ENCODE measurements at places on chromosomes 6 and 20.

DNA sequence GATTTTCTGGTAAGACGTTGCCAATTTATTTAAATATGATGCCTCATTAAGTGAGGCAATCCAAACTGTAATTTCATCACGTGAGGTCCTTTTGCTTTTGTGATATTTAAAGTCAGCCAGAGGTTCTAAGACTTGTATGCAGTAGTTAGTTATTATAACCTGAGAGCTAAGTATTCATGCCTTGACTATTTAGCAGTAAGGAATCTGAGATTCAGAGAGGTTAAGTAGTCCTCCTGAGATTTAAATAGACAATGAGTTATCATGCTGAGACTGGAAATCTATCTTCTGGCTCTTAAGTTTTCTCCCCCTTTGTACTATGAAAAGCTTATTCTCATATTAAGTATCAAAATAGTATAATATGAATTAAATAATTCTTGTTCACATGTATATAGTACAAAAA, 158.0 kb downstream of the UTRN start:
- no peak for DNase-seq

DNA sequence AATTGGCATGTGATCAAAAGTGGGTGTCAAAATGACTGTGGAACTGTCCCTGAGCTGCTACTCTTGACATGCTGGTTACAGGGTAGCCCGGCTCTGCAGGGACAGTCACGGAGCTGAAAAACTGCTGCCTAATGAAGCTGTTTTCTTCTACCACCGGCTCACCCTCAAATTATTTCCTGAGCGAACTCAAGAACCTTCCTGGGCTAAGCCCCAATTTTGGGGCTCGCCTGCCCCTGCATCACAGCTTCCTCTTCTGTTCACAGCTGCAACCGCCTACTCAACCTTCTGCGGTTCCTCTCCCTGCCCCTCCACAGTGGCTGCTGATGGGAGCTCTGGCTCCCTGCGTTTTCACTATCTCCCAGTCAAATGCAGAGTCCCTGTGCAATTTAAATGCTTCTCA, 110.8 kb upstream of the MLN start:
- no peak for DNase-seq

GRCh38 chr6:2030682-2031244, 214.6 kb downstream of the GMDS start:
- DNase-seq = no peak

GRCh38 chr6:128655978-128656498, 135.6 kb upstream of the PTPRK start:
- DNase-seq = no peak

GRCh38 chr6:138576313-138576712, 77.0 kb upstream of the NHSL1 start:
- no peak for DNase-seq

DNA sequence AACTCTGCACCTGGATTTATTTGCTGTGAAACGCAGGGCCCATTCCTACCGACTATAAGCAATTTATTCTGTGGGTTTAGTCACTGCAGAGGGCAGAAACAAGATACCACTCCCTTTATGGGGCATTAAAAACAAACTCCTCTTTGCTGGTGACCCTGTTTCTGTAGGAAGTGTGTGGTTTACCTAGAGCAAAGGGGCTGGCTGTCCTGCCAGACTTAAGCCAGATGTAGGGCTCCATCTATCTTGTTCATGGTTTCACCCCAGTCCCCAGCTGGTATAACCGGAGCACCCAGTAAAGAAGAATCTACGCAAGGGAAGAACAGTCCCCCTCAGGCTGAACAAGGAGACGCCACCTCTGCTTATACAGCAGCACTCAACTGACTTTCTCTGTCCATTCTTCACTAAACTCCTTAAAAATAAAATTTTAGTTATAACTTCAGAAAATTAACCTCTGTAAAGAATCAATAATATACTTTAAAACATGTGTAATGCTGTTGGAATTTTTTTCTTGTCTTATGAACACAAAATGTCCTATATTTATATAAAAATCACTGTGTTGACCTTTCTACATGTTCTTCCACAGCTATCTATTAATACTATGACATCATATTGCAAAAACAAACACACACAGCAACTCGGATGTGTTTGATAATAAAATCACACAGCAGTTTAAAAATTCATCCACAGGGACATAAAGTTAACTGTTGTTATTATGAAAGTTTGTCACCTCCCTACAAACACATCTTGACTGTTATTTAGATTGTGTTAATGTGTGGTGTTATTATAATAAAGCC, 126.1 kb upstream of the RPS6KA2 start:
- no peak for DNase-seq

DNA sequence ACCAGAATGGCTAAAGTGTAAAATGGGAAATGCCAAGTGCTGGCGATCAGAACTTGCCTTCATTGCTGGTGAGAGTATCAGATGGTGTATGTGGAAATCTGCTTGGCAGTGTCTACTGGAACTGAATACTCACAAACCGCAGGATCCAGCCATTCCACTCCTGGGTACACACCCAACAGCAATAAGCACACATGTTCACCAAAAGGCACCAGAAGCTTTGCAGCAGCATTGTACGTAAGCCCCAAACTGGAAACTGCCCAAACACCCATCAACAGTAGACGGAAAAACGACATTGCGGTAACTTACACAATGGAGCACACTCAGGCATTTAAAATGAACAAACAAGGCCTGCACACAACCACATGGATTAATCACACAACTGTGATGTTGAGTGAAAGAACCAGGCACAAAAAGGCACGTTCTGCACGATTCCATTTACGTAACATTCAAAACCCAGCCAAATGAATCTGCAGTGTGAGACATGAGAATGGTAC, 37.3 kb upstream of the BPIFA2 start:
- no peak for DNase-seq

GRCh38 chr20:50259705-50260478, 69.3 kb downstream of the CEBPB start:
- no peak for DNase-seq

GRCh38 chr20:40331807-40332560, 357.1 kb downstream of the MAFB start:
- DNase-seq = no peak

- no peak for DNase-seq
Measured at GRCh38 chr6:129309154-129309553, 400.8 kb downstream of the ARHGAP18 start.

DNA sequence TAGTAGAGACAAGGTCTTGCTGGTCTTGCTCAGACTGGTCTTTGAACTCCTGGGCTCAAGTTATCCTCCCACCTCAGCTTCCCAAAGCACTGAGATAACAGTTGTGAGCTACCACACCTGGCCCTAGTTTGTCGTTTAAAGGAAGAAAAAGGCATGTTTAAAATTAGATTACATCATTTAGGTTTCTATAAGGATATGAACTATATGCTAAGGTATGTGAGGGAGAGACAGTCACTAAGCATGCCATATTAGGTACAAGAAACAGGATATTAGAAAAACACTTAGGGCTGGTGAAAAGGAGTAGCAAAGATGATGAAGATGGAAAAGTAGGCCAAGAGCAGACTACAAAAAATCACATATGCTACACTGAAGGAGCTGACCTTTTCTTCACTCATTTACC, 106.4 kb downstream of the ASCC3 start:
- DNase-seq = no peak

DNA sequence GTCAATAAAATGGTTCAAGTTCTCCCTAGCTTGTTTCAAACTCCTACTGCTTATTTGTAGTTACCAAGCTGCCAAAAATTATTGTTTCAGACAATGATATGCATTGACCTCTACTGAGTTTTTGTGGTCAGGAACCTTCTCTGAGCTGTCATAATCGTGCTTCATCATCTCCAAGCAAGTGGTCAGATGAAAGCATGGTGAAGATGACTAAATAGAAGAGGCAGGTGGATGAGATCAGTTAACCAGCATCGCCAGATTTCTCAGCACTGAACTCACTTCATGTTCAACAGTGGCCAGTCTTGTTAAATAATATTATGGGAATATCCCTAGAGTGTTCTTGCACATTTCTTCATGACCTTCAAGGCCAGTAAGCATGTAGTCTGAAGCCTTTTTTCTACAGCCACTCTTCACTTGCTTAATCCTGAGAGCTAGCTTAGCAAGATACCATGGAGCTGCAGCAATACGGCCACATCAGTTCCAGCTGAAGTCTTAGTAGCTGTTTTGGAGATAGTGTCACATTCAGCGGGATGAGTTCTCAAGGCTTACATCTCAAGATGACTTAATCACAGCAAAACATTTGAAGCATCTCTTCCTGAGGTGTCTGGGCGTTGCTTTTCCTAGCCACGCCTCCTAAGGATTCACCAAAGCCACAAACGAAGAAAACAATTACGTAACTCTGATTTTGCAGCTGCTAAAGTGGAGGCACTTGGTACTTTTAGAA, 101.6 kb upstream of the TMEM30A start:
- no peak for DNase-seq

DNA sequence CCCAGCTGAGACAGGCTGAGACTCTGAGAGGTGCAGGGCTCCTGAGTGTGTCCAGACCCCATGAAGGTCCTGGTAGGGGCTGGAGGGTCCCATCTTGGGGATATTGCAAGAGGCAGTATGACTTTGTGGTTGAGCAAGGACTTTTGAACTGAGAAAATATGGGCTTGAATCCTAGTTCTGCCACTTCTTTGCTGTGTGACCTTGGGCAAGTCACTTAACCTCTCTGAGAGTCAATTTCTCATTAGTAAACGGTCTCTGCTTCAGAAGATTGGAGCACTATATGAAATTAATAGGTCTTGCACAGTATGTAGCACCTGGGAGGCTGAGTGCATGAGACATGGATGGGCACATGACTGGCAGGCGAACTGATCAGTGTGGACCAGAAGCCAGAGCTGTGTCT, 42.7 kb downstream of the TFEB start:
- no peak for DNase-seq

- DNase-seq = no peak
Measured at GRCh38 chr20:12057778-12058177, 140.1 kb downstream of the BTBD3 start.

DNA sequence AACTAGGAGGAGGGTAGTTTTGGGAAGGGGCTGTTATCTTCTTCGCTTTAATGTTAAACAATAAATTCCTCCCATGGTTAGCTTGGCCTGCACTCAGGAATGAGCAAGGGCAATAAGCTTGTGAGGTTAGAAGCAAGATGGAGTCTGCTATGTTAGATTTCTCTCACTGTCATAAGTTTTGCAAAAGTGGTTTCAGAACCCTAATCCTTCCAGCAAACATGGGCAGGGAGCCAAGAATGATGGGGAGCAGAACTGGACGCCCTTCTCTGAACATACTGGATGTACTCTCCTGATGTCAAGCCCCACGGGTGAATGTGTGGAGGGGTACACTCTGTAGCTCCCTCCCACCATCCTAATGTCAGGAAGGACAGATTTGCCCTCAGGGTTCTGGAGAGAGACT, 22.3 kb downstream of the C6orf163 start:
- DNase-seq = no peak

DNA sequence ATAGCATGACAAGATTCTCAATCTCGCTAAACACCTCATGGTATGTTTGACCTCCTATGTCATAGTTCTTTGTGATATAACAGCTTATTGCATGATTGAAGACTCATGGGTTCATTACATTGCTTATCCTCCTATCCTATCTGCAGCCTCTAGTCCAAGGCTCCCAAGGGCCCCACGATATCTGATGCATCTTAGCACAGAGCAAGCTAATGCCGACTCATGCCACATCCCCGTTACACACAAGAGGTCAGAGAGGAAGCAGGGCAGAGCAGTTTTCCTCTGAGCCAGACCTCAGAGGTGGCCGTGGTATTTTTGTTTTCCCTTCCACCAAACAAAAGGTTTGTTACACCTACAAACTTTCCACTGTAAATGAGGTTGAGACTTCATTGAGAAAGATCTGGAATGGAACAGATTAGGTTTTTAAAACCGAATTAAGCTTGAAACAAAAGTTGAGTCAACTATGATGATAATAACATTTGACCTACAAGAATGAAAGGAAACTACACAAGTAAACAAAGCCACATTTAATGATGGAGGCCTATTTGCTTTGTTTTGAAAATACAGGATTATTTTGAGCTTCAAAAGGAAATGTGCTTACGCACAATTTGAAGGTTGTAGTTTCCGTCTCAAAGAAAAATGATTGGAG, 133.9 kb upstream of the MYLIP start:
- DNase-seq = no peak

GRCh38 chr20:32600681-32601237, 15.6 kb upstream of the NOL4L start:
- DNase-seq = no peak

- no peak for DNase-seq
Measured at GRCh38 chr6:160254467-160255312, 3.9 kb downstream of the SLC22A2 start.

- no peak for DNase-seq
Measured at GRCh38 chr20:33521461-33521860, 31.6 kb downstream of the CBFA2T2 start.

DNA sequence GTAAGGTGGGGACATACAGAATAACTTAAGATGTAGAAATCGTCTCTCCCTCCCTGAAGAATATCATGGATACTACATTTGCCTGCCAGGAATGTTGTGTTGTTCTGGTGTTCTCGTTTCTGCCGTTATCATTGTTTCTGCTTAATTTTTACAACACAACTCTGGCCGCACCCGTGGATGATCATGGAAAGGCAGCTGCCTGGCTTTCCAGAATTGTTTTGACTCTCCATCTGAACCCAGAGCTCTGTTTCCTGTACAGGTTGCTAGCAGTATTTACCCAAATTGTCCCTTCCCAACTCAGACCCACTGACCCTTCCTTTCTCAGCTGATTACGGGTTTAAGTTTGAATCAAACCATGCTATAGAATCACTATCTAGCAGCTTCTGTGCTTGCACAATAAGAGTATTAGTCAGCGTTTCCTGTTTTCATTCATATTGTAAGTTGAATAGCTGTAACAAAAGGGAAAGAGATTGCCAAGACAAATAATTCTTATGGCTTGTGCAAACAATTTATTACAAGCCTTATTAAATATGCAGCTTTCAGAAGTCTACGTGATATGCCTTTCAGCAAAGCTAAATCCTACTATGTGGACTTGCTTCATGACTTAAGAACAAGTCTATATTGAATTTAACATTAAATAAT, 139.0 kb downstream of the MTHFD1L start:
- DNase-seq = no peak

- DNase-seq = no peak
Measured at GRCh38 chr6:14933183-14933544, 312.7 kb upstream of the JARID2 start.

DNA sequence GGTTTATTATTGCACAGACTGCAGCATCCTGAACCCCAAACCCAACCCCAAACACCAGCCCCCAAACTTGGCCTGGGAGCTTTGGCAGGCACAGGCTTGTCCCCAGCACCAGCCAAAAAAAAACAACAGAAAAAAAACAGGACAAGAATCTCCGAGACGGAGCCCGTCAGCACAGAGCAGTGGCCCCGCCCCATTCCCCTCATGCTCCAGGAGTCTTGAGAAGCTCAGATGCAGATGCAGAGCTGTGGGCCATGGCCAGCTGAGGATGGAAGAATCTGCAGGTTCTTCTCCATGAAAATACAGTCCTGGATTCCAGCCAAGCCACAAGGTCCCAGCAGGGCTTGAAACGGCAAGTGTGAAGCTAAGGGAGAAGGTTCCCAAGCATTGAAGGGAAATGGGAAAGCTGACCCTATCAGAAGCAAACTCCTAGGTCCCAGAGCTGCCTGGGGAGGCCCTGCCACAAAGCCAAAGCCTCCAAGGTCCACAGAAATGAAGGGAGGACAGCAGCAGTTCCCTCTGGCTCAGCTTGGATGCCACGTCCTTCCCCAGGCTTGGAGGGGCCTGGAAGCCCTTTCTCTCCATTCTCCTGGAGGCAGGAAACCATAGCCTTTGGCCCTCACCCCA, 75.2 kb downstream of the JPH2 start:
- DNase-seq = no peak

All from right forelimb (tissue), 1 donor.